ENCODE measurements at places on chromosomes 12 and 14. TPM values are rescaled to one million over a fixed set of nuclear protein-coding genes. Genes with fewer than 3 reads are reported as not detected.

The RASSF8 gene
- 68.5 TPM for total RNA-seq

The TAS2R42 gene
- not detected for total RNA-seq

- DNase-seq, result peak; percentile 74
These were observed 268.5 kb upstream of the SFSWAP start for GRCh38 chr12:131442337-131442918.

DNA sequence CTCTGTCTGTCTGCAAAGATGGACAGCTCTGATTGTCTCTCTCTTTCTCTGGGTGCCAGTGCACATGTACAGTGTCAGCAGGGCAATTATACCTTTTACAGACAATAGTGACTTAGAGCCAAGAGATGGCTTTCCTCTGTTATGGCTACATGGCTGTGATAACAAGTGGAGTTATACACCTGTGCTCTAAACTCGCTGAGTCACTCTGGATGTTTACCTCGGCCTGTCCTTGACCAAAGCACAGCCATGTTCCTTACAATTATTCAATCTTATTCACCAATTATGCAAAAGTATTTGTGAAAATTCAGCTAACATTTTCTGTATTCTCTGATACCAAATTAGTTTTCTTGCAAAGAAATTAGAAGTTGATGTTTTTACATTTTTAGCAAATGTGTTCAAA is 475.5 kb upstream of the CCDC196 start:
- no peak for DNase-seq

GRCh38 chr14:75459099-75459741 is 31.4 kb downstream of the JDP2 start:
- DNase-seq, result no peak

All from vagina (tissue), 2 donors.